ENCODE measurements at places on chromosomes 4 and X. TPM values are rescaled to one million over a fixed set of nuclear protein-coding genes. Genes with fewer than 3 reads are reported as not detected.

DNA sequence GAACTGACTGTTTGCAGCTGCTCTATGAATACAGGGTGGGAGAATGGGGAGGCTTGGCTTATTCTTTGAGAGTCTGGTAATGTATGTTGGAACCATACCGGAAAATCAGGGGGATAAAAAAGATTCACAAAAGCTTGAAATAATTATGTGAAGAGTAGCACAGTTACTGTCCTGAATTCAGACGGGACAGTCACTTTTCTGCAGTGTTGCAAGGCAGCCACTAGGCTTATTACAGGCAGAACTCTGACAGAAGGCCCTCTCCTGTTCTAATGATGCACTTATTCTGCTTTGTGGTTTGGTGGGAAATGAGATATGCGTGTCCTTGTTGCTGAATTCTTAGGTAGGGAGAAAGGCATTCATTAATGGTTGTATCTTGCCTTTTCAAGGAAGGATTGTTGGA lies 37.2 kb downstream of the GUCY1B1 start:
- no peak for DNase-seq

Gene AFM
- total RNA-seq = 0.26 TPM

- DNase-seq = no peak
Observed at GRCh38 chrX:54695816-54696487, 102.1 kb downstream of the ITIH6 start.

- DNase-seq = no peak
Observed at GRCh38 chrX:87003031-87003430, 514.6 kb upstream of the KLHL4 start.

- DNase-seq = no peak
Observed at GRCh38 chrX:55715847-55716246, 1.7 kb upstream of the RRAGB start.

GRCh38 chr4:88613417-88613875 lies 21.2 kb downstream of the HERC3 start:
- no peak for DNase-seq

GRCh38 chr4:26402458-26402857 lies 81.6 kb downstream of the RBPJ start:
- no peak for DNase-seq

- no peak for DNase-seq
Observed at GRCh38 chrX:130874751-130875150, 28.3 kb downstream of the ENOX2 start.

DNA sequence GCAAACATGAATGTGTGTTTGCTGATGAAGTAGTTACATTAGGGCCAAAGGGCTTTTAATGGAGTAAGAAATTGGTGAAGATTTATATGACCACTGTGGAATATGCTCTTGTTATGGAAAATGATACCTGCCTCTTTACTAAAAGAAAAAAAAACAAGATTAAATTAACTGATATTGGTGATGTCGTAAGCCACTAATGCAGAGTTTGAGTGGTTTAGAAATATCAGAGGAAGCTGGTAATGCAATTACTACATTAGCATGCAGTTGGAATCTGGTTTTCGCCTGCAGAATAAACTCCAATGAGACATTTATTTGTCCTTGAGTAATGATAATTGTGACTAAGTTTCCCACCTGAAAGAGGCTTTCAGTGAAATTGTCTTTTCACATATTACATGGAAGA lies 597.9 kb downstream of the GALNTL6 start:
- DNase-seq = no peak

- DNase-seq = no peak
Observed at GRCh38 chrX:118773782-118774181, 46.4 kb downstream of the IL13RA1 start.

GRCh38 chrX:103779141-103779789 lies 2.6 kb downstream of the PLP1 start:
- DNase-seq = no peak

GRCh38 chr4:184399512-184399908 lies 74.8 kb downstream of the IRF2 start:
- DNase-seq = no peak

Gene GASK1B
- total RNA-seq = 25.8 TPM

Gene CRMP1
- total RNA-seq = 17.6 TPM

- no peak for DNase-seq
Observed at GRCh38 chr4:17814140-17814539, 3.4 kb downstream of the NCAPG start.

Gene RHOXF1
- total RNA-seq = 1.4 TPM

DNA sequence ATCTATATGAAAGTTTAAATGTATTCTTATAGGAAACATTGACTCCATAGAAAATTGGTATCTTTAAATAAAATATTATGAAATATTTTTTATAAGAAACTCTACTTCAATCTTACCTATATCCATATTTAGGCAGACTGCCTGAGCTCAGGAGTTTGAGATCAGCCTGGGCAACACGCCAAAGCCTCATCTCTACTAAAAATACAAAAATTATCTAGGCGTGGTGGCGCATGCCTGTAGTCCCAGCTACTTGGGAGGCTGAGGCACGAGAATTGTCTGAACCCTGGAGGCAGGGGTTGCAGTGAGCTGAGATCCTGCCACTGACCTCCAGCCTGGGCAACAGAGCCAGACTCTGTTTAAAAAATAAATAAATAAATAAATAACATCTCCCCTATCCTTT lies 47.5 kb downstream of the PABPC4L start:
- no peak for DNase-seq

DNA sequence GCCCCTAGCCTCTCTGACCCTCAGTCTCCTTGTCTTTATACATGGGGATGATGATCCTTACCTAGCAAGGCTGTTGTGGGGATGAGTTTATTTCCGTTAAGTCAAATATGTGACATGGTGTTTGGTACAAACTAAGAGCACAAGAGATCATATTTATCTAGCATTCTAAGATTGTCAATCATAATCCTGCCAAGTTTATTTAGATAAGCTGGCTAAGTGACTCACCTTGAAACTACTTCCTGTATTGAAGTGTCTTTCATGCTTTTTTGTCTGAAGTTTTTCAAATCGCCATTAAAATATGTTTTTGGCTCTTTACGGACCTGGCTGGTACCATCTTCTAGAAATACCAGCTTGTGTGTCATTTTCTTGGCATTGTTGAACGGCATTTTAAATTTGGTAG lies 30.7 kb downstream of the MAP7D3 start:
- no peak for DNase-seq

- DNase-seq = no peak
Observed at GRCh38 chrX:107493141-107493540, 43.7 kb downstream of the FRMPD3 start.

Gene CENPVL2
- 1.4 TPM for total RNA-seq

Gene EGF
- 0.47 TPM for total RNA-seq

Gene MAGEE2
- not detected for total RNA-seq

DNA sequence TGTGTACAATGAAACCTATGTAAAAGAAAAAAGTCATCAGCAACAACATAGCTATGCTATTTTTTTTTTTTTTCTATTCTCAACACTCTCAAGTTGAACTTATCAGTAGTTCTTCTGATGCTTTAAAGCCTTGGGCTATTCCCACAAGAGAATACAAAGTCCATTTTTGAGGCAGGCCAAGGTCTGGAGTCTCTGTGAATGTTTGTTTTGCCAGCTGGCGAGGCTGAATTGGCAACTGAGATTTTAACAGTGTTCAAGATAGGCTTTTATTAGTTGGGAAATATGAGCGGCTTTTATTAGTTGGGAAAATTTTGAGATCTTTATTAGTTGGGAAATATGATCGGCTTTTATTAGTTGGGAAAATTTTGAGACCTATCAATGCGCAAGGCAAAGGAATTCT lies 336.6 kb downstream of the SLITRK2 start:
- DNase-seq = no peak

Gene UGT8
- 7.5 TPM for total RNA-seq

- DNase-seq = no peak
Observed at GRCh38 chr4:40223343-40223742, 26.5 kb downstream of the RHOH start.

Gene RAB41
- total RNA-seq = not detected

GRCh38 chr4:101987623-101988243 lies 197.2 kb downstream of the BANK1 start:
- DNase-seq = no peak

- no peak for DNase-seq
Observed at GRCh38 chr4:48025005-48025404, 8.4 kb downstream of the NIPAL1 start.

Measured in progenitor cell of endocrine pancreas (in vitro differentiated cells).